CD4-positive, alpha-beta T cell treated with Interleukin-10 for 1 hour (primary cell): ENCODE measurements at places on chromosomes 4 and X.

DNA sequence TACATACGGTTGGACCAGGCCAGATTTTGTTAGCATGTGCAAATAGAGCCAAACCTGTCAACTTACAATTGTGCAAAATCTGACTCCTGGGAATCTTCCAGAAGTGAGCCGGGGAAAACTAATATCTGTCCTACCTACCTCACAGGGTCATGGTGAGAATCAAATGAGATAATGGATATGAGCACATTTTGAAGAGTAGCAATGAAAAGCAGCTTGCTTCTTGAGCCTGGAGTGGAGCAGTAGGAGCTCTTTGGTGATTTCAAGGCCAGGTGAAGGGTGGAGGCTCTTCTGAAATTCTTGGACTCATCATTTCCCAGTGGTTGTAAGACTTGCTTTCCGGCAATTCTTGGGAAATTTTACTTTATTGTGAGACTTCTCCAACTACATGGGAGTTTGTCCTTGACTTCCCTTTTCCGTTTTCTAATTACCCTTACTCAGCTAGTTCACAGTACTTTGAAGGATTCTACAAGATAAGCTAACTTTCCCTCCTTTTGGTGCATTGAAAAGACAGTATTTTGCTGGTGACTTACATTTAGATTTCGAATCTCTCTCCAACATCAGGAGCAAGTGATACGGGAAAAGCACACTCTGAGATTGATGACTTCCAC lies 12.2 kb downstream of the PLAC1 start:
- DNase-seq, result no peak

DNA sequence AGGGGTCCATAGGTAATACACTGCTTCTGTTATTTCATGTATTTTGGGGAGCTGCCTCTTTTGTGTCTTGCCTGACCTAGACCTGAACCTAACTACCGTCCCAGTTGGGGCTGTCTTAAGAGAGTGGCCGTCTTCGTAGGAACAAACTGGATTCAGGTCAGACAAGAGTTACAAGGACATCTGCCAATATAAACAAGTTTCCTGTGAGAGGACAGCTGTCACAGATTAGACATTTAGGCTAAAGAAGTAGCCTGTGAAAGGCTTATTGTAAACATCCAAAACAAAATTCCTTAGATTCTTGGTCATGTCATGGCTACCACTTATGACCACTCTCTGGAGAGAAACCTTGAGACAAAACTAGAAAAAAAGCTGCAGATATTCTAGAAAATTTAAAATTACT lies 797.6 kb upstream of the AADAT start:
- no peak for DNase-seq

DNA sequence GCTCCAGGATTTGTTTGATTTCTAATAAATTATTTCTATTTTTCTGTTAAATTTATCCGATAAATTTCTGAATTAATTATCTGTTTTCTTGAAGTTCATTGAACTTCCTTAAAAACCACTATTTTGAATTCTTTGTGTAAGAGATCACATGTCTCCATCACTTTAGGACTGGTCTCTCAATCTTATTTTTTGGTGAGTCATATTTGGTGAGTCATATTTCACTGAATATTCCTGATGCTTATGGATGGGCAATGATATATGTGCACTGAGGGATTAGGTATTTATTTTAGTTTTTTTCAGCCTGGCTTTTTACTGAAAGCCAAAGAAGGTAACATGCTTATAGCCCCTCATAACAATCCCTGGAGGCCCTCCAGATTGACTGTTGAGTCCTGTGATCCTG lies 48.5 kb upstream of the IL15 start:
- DNase-seq, result no peak

- DNase-seq, result no peak
Observed at GRCh38 chr4:139655116-139655515, 10.5 kb upstream of the MGST2 start.

DNA sequence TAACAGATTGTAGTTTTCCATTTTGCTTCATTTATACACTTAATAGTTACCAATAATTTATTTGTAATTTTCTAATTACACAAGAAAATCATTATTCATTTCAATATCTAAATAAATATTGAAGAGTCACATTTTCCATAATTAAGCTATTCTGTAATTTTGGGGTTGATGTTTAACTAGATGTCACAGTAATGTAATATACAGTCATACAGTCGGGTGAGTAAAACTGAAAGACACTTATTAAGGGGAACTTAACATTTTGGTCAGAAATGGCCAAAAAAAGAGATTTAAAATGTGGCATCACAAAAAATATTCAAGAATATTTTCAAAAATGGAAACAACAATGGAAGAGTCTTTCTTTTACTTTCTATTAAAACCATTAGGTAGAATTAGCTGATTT lies 1080.3 kb downstream of the ARAP2 start:
- DNase-seq, result no peak

- no peak for DNase-seq
Observed at GRCh38 chrX:130874751-130875150, 28.3 kb downstream of the ENOX2 start.

GRCh38 chr4:140931911-140932310 lies 175.7 kb upstream of the TBC1D9 start:
- no peak for DNase-seq

- no peak for DNase-seq
Observed at GRCh38 chrX:15435836-15436619, 51.8 kb upstream of the VEGFD start.

DNA sequence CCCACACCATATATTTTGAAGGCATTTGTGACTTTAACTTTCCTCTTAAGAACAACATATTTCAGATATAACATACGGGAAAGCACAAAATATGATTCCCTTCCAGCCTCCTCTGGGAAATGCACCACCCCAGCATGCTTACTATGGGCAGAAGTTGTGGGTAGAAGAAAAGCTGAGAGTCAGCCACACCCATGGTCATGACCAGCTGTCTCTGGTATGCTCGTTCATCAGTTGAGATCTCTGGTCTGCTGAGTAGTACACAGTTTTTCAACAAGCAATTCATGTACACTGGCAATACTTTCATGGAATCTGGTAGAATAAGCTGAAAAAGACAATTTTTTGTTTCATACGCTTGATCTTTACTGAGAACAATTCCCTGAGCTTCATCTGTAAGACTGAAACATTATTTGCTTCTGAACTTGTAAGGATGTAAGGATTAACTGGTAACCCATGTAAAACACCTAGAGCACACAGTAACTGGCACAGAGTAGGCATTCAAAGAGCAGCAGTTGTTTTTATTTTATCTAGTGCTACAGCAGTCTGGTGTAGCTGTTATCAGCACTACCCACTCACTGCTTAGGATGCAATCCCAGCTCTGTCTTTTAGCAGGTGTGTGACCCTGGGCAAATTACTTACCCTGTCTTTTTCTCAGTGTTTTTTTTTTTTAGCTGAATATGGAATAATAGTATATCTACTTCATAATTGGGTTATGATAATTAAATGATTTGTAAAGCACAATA lies 47.6 kb downstream of the METTL14 start:
- no peak for DNase-seq

DNA sequence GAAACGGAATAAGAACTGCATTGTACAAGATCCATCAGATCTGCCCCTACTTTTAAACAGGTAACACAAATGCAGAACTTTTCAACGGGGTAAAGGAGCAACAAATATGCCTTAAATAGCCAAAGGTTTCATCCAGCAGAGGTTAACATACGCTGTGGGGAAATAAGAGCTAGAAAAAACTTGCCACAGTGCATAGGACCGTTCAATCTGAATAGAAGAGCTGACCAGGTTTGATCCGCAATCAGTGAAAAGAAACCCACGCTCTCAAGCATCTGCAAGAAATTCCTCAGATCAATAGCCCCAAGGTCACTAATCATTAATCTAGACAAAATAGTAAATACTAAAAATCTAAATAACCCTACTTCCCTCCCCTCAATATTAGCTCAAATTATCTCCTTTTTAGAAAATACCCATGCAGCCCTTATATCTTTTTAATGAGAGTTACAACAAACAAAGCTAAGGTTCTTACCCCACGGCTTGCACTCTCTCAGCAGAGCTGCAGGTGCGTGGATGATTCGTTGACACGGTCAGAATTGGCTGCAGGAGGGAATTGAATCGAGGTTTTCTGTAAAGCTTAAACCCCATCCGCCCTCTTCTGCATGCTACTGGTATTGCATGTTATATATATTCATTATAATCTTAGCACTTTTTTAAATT lies at the start of gene TLR10:
TLR10 (minus strand) TSS at position 539 of the 657 bp plus-strand sequence. CDS start 7,400 bp downstream, outside the sequence.
- peak; percentile 60 for DNase-seq

GRCh38 chrX:12309744-12310076 lies 171.4 kb downstream of the FRMPD4 start:
- DNase-seq, result no peak

- DNase-seq, result no peak
Observed at GRCh38 chrX:70476166-70476933, 31.7 kb downstream of the DLG3 start.

- no peak for DNase-seq
Observed at GRCh38 chrX:78595901-78596502, 63.1 kb downstream of the RTL3 start.

GRCh38 chrX:40106676-40107290 lies 9.0 kb upstream of the BCOR start:
- DNase-seq, result no peak

- DNase-seq, result no peak
Observed at GRCh38 chr4:57766341-57766740, 656.2 kb upstream of the IGFBP7 start.

- no peak for DNase-seq
Observed at GRCh38 chrX:21153503-21153902, 220.7 kb upstream of the CNKSR2 start.

DNA sequence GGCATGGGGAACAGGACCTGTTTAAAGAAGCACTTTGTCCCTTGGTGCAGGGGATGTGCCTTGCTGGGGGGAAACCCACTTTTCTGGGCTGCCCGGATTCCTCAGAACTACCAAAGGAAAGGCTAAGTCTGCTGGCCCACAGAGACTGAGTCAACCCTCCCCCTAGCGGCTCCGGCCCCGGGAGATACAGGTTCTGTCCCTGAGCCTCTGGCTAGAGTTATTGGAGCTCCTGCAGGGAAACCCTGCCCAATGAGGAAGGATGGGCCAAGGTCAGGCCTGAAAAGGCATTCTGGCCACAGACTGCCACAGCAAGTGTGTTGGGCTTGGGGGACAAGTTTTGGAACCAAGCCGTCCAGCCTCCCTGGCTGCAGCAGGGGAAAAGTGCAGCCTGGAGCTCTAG lies 490.9 kb upstream of the ACTRT1 start:
- no peak for DNase-seq

- no peak for DNase-seq
Observed at GRCh38 chr4:40462326-40462725, 127.2 kb downstream of the CHRNA9 start.

GRCh38 chr4:186727977-186728519 lies 4.4 kb upstream of the FAT1 start:
- no peak for DNase-seq

DNA sequence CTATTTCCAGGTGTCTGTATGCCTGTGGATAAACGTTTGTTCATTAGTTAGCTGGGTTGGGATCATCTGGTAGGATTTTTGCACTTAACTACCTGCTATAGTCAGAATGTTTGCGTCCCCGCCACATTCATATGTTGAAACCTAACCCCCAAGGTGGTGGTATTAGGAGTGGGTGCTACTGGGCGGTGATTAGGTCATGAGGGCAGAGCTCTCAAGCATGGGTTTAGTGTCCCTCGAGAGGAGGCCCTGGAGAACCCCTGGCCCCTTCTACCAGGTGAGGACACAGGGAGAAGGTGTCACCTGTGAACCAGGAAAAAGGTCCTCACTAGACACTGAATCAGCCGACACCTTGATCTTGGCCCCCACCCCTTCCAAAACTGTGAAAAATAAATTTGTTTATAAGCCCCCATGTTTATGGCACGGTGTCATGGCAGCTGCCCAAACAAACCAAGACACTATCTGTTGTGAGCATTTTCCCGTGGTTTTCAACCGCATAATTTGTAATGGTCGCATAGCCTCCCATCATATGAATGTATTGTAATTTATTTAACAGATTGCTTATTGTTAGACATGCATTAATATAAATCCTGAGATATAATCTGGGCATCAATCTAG lies 92.7 kb upstream of the TRIM2 start:
- DNase-seq, result no peak

DNA sequence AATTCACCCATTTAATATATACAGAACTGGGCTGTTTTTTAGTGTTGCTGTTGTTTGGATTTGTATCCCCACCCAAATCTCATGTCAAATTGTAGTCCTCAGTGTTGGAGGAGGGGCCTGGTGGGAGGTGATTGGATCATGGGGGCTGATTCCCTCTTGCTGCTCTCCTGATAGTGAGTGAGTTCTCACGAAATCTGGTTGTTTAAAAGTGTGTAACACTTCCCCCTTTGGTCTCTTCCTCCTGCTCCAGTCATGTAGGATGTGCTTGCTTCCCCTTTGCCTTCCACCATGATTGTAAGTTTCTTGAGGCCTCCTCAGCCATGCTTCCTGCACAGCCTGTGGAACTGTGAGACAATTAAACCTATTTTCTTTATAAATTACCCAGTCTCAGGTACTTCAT lies 141.6 kb upstream of the AADAT start:
- DNase-seq, result no peak

DNA sequence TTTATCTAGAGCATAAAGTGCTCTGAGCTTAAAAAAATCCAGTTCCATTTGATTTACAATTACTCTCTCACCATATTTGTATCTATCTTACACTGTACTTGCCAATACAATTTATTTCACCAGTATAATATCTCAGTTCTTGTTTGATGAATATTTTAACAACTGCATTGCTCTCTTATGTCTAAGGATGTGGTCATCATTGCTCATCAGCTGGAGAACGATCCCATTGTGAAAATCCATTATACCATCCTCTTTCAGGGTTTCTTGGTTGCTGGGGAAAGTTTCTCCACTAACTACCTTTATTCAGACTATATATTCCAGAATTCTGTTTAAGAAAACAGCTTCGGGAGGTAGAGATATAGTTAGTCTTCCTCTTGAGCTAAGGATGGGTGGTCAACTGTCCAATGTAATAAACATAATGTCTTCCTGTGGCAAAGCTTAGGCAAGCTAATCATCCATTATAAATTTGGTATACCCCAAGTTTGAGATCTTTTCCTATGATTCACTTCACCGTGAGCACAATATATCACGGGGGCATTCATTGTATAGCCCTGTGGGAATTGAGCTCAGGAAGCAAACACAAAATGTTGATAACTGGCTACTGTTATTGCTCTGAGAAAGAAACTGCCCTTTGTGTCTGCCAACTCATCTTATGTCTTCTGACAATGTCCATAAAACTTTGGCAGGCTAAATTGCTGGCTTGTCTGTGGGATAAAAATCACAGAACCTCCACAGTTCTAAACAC lies 2361.9 kb downstream of the ARAP2 start:
- DNase-seq, result no peak

- no peak for DNase-seq
Observed at GRCh38 chr4:857461-857860, 31.5 kb upstream of the CPLX1 start.

GRCh38 chrX:95441836-95442235 lies 1242.8 kb upstream of the DIAPH2 start:
- no peak for DNase-seq

GRCh38 chrX:78923198-78924015 lies 21.8 kb upstream of the P2RY10 start:
- no peak for DNase-seq

DNA sequence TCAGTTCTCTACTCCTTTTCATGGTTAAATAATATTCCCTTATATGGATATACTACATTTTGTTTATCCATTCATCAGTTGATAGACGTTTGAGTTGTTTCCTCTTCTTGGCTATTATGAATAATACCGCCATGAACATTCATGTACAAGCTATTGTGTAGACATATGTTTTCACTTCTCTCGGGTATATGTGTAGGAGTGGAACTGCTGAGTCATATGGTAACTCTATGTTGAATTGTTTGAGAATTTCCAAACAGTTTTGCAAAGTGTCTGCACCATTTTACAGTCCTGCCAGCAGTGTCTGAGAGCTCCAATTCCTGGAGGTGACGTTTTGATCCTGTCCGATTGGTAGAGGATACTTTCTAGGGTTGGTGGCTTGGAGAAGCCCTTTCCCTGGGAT lies 23.6 kb downstream of the PLAC1 start:
- DNase-seq, result no peak
